ENCODE measurements at places on chromosomes 6 and 20. TPM values are rescaled to one million over a fixed set of nuclear protein-coding genes. Genes with fewer than 3 reads are reported as not detected.

FAM209B gene
- total RNA-seq: 0.55 TPM

IRF4 gene
- total RNA-seq: not detected

DNA sequence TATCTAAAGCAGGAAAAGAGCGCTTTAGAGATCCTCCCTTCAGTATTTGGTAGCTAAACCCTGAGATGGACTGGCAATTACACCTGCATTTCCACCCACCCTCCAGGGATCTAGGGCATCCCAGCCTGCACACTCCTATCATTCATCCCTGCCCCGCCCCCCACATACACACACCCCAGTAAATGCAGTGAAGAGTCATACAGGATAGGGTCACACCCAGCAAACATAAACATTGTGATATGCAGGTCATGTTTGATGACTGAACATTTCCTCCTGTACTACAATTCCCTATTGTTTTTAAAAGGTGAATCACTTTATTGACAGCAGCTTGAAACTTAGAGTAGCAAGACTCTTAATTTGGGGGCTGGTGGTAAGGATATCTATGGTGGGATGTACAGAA lies 112.9 kb downstream of the FOXO3 start:
- no peak for DNase-seq

SLC2A10 gene
- 24.8 TPM for total RNA-seq

PROKR2 gene
- not detected for total RNA-seq

- no peak for DNase-seq
Observed at GRCh38 chr6:43981363-43981990, 145.8 kb downstream of the MRPL14 start.

DNA sequence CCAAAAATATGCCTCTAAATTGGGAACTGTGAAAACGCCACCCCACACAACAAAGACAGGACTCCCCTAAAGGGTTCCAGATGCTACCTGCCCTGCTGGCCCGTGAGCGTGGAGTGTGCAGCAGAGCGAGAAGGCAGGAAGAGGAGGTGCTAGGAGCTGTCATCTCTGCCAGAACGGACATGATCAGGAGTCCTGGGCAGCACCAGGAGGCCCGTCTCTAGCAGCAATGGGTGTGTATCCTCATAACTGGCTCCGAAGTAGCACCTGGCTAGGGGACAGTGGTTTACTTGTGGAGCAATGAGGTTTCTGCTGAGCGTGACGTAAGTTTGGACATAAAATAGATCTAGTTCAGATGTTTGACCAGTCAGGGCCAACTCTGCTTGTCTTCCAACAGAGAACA lies 226.0 kb downstream of the CDH4 start:
- no peak for DNase-seq

GRCh38 chr6:42368181-42368580 lies 83.5 kb downstream of the TRERF1 start:
- no peak for DNase-seq

TBXT gene
- not detected for total RNA-seq

DNA sequence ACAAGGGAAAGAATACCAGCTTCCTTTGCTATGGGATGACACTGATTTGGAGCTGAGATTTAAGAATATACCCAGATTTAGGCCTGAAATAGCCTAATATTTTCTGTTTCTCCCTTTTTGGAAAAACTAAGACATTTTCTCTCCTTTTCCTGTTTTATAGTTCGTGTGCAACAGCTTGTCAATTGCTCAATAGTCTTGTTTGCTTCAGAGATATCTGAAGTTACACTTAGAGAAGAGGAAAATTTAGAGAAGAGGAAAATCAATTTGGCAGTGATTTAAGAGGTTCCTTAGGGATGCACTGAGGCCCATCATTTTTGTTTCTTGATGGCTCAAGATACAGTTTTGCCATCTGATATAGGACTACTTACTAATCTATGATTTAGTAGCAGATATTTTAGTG lies 398.6 kb downstream of the RFPL4B start:
- no peak for DNase-seq

GRCh38 chr6:146803601-146804000 lies 204.8 kb downstream of the ADGB start:
- no peak for DNase-seq

GRCh38 chr6:35360349-35361138 lies 18.2 kb downstream of the PPARD start:
- DNase-seq: no peak

DNA sequence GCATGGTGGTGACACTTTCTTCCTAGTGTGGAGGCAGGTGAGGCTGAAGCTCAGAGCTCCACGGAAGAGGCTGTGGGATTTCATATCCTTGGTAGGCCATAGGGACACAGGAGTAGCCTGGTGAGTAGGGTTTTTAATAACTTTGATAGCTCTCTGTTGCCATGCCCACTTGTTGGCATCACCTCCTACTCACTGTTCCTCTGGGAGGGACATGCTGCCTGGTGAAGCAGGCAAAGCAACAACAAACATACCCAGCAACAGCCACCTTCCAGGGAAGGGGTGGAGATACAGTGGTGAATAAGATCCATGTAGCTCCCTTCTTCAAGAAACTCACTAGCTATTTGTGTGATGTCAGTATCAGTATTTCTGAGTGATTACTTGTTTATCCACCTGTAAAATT lies 285.4 kb downstream of the CLIC5 start:
- no peak for DNase-seq

DNA sequence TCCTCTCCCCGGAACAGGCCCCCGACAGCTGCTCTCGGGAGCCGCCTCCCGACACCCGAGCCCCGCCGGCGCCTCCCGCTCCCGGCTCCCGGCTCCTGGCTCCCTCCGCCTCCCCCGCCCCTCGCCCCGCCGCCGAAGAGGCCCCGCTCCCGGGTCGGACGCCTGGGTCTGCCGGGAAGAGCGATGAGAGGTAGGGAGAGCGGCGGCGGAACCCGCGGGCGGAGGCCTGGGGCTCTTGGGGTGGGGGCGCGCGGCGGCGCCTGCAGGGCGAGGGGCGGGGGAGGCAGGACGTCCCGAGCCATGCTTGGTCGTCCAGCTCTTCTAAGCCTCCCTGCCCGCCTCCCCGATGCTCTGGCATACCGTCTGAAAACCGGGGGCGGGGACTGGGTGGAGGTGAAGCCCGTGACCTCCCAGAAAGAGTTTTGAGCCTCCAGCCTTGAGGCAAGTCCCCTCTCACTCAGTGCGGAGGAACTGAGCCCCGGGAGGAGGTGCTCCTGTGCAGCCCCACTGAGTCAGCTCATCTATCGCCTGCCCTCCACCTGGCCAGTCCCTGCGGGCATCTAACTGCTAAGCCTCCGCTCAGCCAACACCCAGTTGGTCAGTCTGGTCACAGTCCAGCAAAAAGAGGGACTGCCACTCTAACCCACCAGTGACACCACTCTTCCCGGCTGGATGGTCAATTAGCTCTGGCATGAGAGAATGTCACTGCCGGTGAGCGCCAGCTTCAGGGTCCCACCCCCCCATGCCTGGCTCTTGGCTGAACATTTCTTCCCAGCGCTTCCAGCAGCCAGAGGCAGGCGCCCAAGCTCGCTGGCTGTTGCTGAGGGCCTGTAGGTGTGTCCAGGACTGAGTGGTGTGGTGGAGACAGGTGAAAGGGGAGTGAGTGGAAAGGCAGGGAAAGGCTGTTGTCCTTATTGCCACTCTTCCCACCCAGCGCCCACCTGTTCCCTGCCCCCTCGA lies 482 bp downstream of the DDR1 start:
- DNase-seq: no peak
